ENCODE measurements at places on chromosomes 6 and 20. TPM values are rescaled to one million over a fixed set of nuclear protein-coding genes. Genes with fewer than 3 reads are reported as not detected.

The HLA-DRB5 gene
- total RNA-seq = 0.99 TPM

The TOX2 gene
- total RNA-seq = 19.4 TPM

The NINL gene
- total RNA-seq = 5.8 TPM

The CNKSR3 gene
- total RNA-seq = 23.9 TPM

The PAK5 gene
- total RNA-seq = 0.42 TPM

The ARFGAP1 gene
- 40.8 TPM for total RNA-seq

The HIVEP2 gene
- 22.7 TPM for total RNA-seq

The ZC2HC1B gene
- total RNA-seq = not detected

The CDSN gene
- not detected for total RNA-seq

The CRIP3 gene
- total RNA-seq = not detected

The TRIM10 gene
- 0.42 TPM for total RNA-seq

The DDO gene
- total RNA-seq = 2.1 TPM

The EEF1A2 gene
- total RNA-seq = 17.8 TPM

The RSPO3 gene
- total RNA-seq = 36.1 TPM

The SYCP2 gene
- total RNA-seq = 0.52 TPM

The PLN gene
- total RNA-seq = 294 TPM

The LY6G6D gene
- total RNA-seq = not detected

The CST2 gene
- total RNA-seq = 0.45 TPM

The TREML2 gene
- total RNA-seq = not detected

The SLC22A7 gene
- total RNA-seq = not detected

The ADAM33 gene
- 45.4 TPM for total RNA-seq

The FAM110A gene
- total RNA-seq = 4.4 TPM

The NNAT gene
- 2.6 TPM for total RNA-seq

The ZBTB46 gene
- total RNA-seq = 11.3 TPM

The PGC gene
- total RNA-seq = 0.83 TPM

The GTSF1L gene
- total RNA-seq = not detected

The PRPH2 gene
- total RNA-seq = 0.65 TPM

The RNF144B gene
- total RNA-seq = 6.6 TPM

The MCHR2 gene
- not detected for total RNA-seq

The PRND gene
- total RNA-seq = not detected

The ARMH2 gene
- not detected for total RNA-seq

The KHDC1 gene
- total RNA-seq = 1.8 TPM

The PRL gene
- total RNA-seq = not detected

The PCK1 gene
- total RNA-seq = under 0.01 TPM

The C2 gene
- total RNA-seq = 10.0 TPM

The RIPPLY2 gene
- not detected for total RNA-seq

The LSM14B gene
- total RNA-seq = 26.2 TPM

The SUMO4 gene
- total RNA-seq = 0.83 TPM

The PSMB1 gene
- total RNA-seq = 213 TPM

The PAX1 gene
- total RNA-seq = not detected

The TBXT gene
- total RNA-seq = not detected

The PROKR2 gene
- not detected for total RNA-seq

The MPIG6B gene
- not detected for total RNA-seq

The ADGRF1 gene
- total RNA-seq = not detected

The COX4I2 gene
- total RNA-seq = 2.1 TPM

The COL12A1 gene
- 309 TPM for total RNA-seq

The RSPH4A gene
- 0.29 TPM for total RNA-seq

The BIRC7 gene
- total RNA-seq = not detected

The CNR1 gene
- total RNA-seq = 12.9 TPM

The ZSCAN16 gene
- total RNA-seq = 2.9 TPM

The YIPF3 gene
- 74.8 TPM for total RNA-seq

The SEL1L2 gene
- total RNA-seq = not detected
